Activated naive CD8-positive, alpha-beta T cell treated with anti-CD3 and anti-CD28 coated beads, Interleukin-2, amount 10 ng/mL, durations not matched to agents 7 days and 5 days (primary cell): ENCODE measurements at places on chromosomes 7 and 10.
A peak's percentile ranks its signal among the peaks of the same experiment; 100 is the strongest.

GRCh38 chr7:148633761-148634160 is 43.2 kb downstream of the C7orf33 start:
- DNase-seq = no peak

DNA sequence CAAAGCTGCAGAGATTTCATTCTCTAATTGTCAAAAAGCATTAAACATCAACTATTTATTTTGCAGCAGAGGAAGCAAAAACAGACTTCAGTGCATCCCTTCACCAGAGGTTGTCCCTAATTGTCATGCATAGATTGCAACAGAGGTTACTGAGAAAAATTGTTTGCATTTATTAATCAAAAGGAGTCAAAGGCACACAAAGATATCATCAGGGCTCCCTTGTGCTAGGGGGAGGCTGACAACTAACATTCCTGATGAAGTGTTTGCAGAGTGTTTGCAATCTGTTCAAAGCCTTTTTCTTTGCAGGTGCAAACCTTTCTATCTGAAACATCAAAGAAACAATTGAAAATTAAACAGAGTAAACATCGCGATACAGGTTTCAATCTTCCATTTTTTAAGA is 227.5 kb downstream of the TEX36 start:
- no peak for DNase-seq

DNA sequence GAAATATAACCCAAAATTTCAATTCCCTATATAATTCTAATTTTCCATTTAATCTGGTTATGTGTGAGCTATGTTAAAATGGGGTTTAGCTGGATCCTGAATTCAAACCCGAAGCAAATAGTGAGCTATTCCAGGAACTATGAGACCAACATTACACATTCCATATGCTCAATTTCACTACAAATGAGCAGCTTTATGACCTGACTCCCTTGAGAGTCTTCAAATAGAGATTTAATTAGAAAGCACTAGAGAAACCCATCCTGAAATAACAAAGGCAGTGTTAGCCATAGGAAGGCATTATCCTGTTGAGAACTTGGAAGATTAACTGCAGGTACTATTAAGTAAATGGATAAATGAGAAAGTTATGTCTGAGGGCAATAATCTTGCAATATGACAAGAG is 890.0 kb downstream of the GRM8 start:
- DNase-seq = no peak

GRCh38 chr7:28116041-28116440 is 64.6 kb downstream of the JAZF1 start:
- no peak for DNase-seq

- no peak for DNase-seq
Observed at GRCh38 chr10:120770496-120770895, 80.7 kb upstream of the WDR11 start.

GRCh38 chr10:59896191-59896590 is 10.2 kb downstream of the CCDC6 start:
- no peak for DNase-seq

GRCh38 chr10:29007748-29008610 is 280.9 kb upstream of the LYZL1 start:
- no peak for DNase-seq

GRCh38 chr10:103855852-103856796 is 748 bp upstream of the SH3PXD2A start:
- no peak for DNase-seq

- DNase-seq = no peak
Observed at GRCh38 chr10:22326145-22326702, 5.3 kb downstream of the BMI1 start.

GRCh38 chr7:157895520-157896375 is 558.9 kb downstream of the DNAJB6 start:
- no peak for DNase-seq

DNA sequence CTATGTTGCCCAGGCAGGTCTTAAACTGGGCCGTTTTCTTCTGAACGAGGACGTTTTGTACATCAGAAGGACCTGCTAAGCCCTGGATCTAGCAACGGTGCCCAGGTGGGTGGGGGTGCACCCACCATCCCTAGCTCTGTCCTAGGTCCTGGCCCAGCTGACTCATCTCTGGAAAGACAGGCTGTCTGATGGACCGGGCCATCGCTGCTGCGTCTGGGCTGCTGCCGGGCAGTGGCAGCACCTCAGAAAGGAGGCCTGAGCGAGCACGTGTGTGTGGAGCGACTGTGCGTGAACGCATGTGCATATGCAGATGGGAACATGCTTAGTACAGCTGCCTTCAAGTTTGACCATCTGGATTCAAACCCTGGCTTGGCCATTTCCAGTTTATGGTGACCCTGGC is 7.3 kb upstream of the ELFN1 start:
- peak; percentile 19 for DNase-seq
